ENCODE measurements at places on chromosomes 3 and 15. TPM values are rescaled to one million over a fixed set of nuclear protein-coding genes. Genes with fewer than 3 reads are reported as not detected.

SPSB4 gene
- polyA plus RNA-seq: 18.7 TPM

BSN gene
- polyA plus RNA-seq: 1.2 TPM

HTR3E gene
- polyA plus RNA-seq: not detected

GOLGA8F gene
- not detected for polyA plus RNA-seq

P2RY14 gene
- 1.4 TPM for polyA plus RNA-seq

CCDC39 gene
- 2.7 TPM for polyA plus RNA-seq

SNUPN gene
- polyA plus RNA-seq: 17.6 TPM

MYO5A gene
- 5.9 TPM for polyA plus RNA-seq

SLC2A2 gene
- not detected for polyA plus RNA-seq

CGNL1 gene
- 8.3 TPM for polyA plus RNA-seq

IL5RA gene
- not detected for polyA plus RNA-seq
